NCI-H345 (cell line): ENCODE measurements at places on chromosomes 2 and 18.

GRCh38 chr18:63752636-63753035 lies 22.6 kb upstream of the SERPINB7 start:
- no peak for DNase-seq

DNA sequence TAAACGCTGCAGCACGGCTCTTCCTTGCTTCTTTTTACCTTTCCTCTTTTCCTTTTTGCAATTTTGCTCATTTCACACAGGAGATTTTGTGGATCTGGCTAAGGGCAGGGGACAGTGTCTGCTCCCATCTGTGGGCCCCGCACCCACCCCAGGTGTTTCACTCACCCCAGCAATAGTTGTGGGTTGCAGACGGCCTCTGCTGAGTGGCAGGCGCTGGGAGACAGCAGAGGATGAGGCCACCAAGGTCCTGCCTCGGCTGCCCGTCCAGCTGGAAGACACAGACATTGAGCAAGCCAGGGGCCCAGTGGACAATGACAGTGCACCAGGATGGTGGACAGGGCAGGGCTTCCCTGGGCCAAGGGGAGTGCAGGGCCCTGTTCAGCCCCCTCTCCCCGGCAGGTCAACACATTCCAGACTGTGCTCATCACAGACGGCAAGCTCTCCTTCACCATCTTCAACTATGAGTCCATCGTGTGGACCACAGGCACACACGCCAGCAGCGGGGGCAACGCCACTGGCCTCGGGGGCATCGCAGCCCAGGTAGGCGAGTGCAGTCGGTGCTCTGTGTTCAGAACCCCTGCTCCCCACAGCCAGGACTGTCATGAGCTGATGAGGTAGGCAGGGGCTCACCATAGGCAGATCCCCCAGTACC lies 35.0 kb downstream of the SNED1 start:
- no peak for DNase-seq

- DNase-seq = no peak
Measured at GRCh38 chr2:1664076-1664605, 80.2 kb downstream of the PXDN start.

GRCh38 chr18:25351280-25351775 lies 638 bp downstream of the ZNF521 start:
- no peak for DNase-seq

DNA sequence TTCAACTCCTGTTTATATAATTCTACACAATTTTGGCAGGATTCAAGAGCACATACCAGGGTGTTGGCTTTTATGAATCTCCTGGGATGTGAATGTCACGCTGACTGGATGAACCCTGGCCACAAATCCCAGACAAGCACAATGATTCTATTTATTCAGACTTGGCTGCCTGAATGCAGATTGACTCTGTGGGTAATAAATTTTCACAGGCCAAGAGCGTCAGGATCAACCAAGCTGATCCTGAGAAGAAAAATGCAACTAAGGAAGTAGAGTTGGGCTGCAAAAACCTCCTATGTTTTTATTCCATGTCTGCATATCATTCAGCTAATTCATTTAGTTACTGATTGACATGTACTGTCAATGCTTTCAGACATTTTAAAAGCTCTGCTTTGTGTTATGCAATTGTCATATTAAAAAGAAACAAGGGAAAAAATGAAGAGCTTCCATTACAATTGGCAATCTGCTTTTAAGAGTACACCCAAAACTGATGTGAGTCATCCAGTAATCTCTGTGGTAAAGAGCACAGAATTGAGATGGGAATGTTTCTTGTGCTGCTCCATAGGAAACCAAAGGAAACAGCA lies 173.0 kb upstream of the REV1 start:
- DNase-seq = peak; percentile 31

GRCh38 chr18:37334631-37335408 lies 230.8 kb downstream of the CELF4 start:
- DNase-seq = no peak

- no peak for DNase-seq
Measured at GRCh38 chr2:29629495-29629894, 291.9 kb downstream of the ALK start.

DNA sequence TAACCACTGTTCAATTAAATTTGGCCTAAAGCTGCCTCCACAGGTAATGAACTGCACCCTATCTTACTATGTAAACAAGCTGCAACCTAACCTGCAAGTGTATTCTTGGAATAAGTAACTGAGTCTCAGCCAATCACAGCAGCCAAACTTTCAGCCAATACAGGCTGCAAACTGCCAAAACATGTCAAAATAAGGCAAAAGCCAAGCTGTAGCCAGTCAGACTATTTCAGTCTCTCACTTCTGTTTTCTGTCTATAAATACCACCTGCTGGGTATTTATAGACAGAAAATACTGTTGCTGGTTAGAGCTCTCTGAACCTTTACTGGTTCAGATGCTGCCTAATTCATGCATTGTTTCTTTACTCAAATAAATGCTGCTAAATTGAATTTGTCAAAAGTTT lies 14.3 kb downstream of the C2orf76 start:
- no peak for DNase-seq

DNA sequence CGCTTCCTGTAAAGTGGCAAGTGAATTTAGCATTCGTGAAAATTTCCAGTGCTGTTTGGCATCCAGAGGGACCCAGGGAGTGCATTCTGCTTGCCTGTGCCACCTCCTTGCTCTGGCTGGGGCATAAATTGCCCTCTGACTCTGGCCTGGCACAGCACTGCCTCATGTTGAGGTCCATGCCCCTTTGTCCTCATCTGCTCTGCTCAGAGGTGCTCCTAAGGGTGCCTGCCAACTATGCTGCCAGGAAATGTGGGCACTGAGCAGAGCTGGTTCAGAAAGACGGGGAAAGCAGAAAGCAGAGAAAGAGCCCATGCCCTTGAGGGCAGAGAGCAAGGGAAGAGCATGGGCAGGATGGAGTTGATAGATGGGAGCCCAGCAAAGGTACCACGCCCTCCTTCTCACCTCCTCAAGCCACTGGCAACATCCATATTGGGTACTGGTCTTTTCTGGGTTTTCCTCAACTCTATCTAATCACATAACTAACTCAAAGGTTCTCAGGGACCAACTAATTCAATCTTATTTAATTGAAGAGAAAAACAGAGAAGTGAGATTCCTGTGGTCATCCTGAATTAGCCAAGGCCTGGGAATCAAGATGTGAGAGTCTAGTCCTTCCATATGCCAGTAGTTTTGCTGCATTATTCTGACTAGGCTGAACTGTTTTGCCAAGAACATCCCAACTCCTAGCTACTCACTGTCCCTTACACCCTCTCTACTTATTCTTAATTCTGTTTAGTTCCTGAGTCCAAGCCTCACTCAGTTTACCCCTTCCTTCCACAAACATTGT lies 441.5 kb upstream of the TNP1 start:
- DNase-seq = no peak

- DNase-seq = no peak
Measured at GRCh38 chr2:71697106-71698004, 244.0 kb downstream of the DYSF start.

DNA sequence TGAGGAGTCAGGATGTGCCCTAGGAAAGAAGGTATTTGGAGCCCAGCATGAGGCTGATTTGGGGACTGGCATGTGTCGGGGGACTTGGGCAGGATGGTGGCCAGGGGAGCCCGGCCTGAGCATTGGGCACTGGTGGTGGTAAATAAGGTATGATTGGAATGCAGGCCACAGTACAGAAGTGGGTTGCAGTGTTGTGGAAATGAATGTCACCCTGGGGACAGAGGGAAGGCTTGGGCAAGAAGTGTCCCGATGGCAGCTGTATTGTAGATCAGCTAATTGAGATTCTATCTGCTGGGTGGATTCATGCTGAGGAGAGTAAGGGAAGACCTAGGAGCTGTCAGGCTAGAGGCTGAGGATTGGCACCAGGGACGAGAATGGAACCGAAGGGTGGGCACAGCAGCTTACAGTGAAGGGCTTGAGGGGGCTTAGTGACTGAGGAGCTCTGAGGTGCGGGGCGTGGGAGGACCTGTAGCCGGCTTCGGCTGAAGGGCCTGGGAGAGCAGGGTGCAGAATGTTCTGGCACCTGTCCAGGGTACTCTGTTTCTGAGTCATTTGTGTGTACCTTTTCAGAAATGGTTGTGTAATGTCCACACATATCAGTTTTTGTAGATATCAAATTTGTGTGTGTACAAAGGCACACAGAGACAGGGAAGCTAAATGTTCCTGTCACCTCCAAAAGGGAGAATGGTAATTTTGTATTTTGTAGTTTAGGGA lies 170.2 kb downstream of the PRKCE start:
- DNase-seq = peak; percentile 41

DNA sequence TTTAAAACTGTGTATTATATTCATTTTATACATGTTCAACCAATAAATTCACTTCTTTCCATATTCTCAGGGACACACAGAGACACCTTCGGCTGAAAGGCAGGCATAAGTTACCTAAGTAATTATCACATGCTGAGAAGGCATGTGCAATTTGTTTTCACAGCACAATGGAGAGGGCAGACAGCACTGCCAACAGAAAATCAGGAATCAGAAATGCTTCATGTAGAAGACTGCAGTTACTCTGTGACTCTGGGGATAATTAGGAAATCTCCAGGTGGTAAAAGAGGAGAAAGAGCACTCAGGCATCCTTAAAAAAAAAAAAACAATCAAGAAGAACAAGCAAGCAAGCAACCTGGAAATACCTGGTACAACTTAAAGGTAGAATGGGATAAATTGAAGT lies 49.3 kb downstream of the DSEL start:
- DNase-seq = peak; percentile 9
